Activated T-cell treated with anti-CD3 and anti-CD28 coated beads for 24 hours (primary cell): ENCODE measurements at places on chromosomes 6 and 20.

DNA sequence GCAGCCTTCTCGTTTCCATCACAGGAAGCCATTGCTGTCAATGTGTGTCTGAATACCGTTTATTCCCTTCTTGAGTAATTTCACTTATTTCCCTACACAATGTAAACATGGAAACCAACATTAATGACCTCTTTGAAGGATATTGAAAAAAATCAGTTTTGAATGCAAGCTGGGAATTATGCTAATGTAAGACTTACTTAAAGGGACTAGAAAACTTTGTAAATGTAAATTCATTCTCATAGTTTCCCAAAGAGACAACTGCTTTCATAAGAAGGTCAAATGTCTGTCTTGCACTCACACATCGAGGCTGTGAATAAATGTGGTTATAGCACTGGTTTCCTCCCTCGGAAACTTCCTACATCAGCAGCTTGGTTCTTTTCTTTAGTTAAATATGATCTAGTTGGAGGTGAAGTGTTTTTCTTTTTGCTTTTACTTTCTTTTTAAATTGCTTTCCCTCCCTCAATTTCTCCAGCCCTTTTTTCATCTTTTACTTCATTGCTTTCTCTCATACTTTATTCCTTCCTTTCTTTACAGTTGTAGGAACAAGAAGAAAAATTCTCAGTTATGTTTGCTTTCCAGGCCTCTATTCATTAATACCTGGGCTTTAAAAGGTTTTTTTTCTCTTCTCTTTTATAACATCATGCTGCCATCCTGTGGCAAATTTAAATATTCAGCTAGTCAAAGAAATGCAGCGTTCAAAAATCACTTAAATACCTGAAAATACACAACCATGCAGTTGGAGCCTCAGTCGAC lies 108.3 kb downstream of the TNFAIP3 start:
- DNase-seq = peak; percentile 17

- DNase-seq = no peak
Measured at GRCh38 chr6:129493354-129493902, 216.5 kb downstream of the ARHGAP18 start.

- no peak for DNase-seq
Measured at GRCh38 chr6:27872642-27873020, 39.6 kb downstream of the OR2B2 start.

DNA sequence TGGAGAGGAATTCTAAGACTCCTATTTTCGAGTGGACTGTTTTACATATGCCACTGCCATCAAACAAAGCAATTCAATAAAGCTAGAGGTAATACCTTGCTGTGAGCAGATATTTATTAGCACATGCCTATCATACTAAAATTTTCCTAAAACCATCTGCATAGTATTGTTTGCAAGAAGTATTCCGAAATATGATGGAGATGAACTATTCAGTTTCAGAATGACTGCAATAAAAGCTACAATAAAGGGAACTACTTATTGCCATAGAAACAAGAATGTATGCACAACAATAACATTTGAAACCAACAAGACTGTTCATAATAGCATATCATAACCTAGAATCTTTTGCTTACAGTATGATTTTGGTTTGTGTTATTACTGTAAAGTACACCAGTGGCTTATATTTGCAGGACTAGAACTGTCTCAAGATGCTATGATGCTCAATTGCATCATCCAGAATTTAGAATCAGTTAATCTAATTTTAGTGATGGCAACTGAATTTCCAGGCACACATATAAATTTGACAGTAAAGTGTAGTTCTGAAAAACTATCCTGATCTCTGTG lies 144.3 kb downstream of the GRIK2 start:
- no peak for DNase-seq

DNA sequence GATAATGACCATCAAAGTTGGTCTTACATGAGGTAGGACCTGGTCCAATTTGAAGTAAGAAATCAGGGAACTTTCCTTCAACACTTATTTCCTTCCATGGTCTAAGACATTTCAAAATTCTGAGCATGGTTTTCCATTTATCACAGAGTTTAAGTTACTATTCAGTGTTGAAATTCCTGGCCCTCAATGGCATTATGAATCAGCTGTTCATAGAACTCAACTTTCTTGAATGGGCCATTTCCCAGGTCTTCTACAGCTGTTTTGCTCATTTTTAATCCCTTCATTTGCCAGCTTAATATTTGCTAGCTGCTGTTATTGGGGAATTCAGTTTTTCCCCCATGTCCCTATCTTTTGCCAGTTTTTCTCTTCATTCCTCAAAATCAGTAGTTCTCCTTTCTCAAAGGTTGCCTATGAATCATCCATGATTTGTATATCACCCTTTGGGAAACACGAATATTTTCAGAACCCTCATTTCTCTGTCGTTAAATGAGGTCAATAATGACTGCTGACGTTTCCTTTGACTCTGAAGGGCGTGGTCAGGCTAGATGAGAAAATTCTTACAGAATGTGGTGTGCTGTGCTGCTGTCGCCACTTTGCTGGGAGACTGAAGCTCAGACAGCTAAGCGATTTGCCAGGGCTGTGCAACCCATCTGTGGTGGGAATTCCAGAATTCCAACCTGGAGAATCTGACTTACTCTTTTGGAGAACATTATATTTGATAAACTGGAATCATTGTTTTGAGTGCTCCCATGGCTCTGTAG lies 216.5 kb upstream of the FLRT3 start:
- DNase-seq = no peak

DNA sequence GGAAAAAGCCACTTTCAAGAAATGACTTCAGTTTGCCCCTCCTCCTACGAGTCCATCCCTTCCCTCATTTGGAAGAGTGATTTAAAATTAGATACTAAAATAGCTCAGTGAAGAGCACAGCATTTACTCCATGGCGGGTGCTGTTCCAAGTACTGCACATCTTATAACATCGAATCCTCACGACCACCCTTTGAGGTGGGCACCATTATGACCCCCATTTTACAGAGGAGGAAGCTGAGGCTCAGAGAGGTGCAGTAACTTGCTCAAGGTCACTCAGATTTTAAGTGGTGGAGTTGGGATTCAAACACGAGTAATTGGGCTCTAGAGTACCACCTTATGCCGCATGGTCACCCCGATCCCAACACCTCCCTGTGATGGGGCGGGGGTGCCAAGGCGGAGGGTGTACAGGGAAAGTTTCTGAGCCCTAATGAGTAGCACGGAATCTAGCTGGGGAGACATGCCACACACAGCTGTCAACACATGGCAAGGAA lies 25.5 kb downstream of the TTBK1 start:
- DNase-seq = no peak

DNA sequence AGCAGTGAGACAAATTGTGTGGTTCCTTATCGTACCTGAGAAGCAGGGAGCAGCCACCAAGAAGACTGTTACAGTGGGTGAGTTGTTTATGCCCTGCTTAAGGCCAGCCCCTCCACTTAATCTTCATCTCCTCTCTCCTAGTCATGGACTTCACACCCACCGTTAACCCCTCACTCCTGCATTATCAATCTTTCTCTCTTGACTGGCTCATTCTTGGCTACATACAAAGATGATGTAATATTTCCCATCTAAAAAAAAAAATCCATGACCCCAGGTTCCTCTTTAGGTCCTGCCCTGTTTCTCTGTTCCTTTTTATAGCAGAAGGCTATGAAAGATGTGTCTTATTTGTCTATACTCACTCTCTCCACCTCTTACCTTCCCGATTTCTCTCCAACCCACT lies 72.4 kb downstream of the SHLD1 start:
- no peak for DNase-seq

GRCh38 chr6:52015953-52016352 lies 71.5 kb downstream of the PKHD1 start:
- DNase-seq = no peak

- no peak for DNase-seq
Measured at GRCh38 chr6:4936681-4937041, 67.2 kb downstream of the RPP40 start.

DNA sequence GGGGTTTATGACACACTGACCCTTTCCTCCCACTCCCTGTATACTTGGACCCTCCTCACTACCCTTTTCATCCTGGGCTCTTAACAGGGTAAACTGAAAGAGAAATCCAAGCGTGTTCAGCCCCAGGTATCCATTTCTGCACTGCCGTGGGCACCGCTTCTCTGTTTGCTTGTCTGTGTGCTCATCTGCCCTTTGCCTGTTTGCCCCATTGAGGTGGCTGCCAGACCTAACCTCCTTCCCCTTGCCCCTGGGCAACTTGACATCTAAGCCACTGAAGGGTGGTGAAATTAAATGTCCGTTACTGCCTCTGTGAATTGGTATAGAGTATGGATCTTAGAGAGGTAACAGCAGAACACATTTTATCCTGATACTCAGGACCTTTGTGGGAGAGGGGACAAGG lies 38.7 kb downstream of the ACSS2 start:
- no peak for DNase-seq

- DNase-seq = no peak
Measured at GRCh38 chr6:71402096-71402495, 113.5 kb downstream of the OGFRL1 start.

DNA sequence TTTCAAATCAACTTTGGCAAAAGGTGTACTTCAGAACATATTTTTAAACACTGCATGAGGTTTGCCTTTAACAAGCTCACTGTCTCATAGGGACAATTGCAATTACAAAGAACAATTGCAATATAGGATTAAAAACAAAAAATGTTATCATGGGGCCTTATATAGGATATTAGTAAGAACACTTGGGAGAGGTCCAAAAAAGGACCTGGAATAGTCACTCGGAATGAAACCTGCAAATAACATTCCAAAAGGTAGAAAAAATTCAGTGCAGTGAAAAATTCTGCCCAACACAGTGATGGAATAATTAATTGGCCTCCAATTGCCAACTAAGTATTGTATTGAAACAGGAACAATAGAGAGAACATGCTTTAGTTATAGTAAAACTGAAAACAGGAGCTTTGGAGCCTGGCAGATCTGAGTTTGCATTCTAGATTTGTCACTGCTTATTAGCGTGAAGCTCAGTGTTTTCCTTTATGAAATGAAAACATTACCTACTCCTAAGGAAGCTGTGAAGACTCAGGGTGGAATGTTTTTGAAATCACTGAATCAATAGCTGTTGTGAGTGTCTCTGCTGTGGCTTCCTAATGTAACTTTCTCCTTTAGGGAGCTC lies 172.6 kb upstream of the BMP5 start:
- DNase-seq = no peak

- no peak for DNase-seq
Measured at GRCh38 chr6:149904661-149905370, 6.9 kb upstream of the RAET1E start.

DNA sequence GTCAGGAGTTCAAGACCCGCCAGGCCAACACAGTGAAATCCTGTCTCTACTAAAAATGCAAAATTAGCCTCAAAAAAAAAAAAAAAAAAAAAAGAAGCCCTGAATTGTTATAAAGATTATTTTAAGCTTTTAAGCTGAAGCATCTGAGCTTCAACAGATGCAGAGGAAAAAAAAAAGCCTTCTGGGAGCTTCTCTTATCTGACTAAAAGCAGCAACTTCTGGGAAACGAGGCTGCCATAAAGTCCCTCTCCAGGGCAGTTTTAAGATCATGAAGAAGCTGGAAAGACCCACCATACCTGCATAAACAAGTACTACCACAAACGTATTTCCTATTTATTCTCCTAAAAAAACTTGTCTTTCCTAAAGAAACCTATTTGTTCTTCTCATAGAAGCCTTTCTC lies 3.6 kb downstream of the SERINC3 start:
- no peak for DNase-seq

DNA sequence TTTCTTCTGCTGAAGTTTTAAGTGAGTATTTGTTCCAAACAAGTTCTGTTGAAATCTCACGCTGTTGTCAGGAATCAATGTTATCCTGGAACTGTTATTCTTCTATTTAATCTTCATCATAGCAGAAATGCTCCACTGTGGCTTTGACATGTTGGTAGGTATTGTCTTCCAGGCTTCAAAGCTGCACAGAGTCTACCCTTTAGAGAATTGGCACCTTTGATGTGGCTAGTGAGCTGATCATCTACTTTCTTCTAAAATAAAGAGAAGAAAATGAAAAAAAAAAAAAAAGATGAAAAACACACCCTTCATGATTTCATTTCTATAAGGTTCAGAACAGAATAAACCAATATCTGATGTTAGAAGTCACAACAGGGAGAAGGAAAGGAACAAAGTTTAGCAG lies 5.8 kb upstream of the ZSCAN23 start:
- no peak for DNase-seq

DNA sequence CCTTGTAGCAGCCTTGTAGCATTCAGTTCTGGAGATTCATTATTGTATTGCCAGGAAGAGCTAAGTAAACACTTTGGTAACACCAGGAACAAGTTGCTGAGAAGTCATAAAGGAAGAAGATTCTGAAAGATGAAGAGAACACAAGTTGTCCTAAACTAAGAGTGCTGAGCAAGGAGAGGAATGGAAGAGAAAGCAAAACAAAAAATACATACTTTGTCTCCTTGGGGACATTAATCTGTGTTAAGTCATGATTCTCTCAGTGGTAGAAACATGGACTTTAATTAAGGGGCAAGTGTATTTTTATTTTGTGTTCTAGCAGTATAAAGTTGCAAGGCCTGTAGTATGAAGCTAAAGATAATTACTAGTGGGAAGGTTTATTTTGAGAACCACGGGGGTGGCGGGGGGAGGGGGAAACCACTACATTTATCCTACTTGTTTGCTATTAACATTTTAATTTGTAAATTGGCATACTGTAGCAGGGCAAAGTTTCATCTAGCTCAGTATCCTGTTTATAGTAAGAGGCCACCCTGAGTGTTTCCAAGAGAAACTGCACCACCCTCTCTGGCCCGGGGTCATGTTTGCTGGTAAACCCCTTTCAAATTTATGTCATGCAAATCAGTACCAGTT lies 463.0 kb downstream of the CDKAL1 start:
- DNase-seq = no peak

GRCh38 chr20:2162823-2163166 lies 61.2 kb downstream of the STK35 start:
- DNase-seq = no peak

DNA sequence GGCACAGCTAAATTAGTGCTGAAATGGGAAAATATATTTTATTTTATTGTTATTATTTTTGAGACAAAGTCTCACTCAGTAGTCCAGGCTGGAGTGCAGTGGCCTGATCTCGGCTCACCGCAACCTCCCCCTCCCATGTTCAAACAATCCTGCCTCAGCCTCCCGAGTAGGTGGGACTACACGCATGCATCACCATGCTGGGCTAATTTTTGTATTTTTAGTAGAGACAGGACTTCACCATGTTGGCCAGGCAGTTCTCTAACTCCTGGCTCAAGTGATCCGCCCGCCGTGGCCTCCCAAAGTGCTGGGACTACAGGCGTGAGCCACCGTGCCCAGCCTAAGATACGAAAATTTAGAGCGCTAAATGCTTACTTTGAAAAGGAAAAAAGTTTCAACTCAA lies 4.8 kb downstream of the RAB23 start:
- no peak for DNase-seq

- no peak for DNase-seq
Measured at GRCh38 chr6:7100753-7101081, 7.0 kb upstream of the RREB1 start.

DNA sequence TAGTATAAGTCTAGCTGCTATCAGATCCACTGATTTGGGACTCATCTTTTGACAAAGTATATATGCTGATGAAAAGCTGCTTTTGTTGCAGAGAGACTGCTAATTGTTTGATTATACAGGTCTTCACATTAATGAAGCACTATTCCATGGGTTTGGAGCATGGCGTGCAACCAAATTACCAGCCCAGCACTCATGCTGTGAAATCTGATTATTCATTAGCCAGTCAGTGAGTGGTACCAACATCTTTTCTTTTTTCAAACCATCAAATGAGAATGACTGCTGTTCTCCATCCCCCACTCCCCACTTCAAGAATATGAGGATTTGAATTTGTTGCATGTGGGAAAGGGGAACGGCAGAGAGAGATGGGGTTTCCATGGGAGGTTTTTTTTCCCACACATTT lies 91.3 kb downstream of the ID4 start:
- no peak for DNase-seq
